ENCODE measurements at places on chromosomes 5 and 9.
A peak's percentile ranks its signal among the peaks of the same experiment; 100 is the strongest.

DNA sequence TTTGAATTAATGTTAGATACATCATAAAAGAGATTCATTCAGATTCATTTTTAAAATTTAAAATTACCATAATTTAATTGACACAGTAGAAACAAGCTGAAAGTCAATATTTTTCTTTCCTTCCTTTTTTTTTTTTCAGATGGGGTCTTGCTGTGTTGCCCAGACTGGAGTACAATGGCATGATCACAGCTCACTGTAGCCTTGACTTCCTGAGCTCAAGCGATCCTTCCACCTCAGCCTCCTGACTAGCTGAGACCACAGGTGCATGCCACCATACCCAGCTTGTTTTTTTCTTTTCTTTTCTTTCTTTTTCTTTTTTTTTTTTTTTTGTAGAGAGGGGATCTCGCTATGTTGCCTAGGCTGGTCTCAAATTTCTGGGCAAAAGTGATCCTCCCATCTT, 131.6 kb upstream of the TBCA start:
- no peak for DNase-seq

DNA sequence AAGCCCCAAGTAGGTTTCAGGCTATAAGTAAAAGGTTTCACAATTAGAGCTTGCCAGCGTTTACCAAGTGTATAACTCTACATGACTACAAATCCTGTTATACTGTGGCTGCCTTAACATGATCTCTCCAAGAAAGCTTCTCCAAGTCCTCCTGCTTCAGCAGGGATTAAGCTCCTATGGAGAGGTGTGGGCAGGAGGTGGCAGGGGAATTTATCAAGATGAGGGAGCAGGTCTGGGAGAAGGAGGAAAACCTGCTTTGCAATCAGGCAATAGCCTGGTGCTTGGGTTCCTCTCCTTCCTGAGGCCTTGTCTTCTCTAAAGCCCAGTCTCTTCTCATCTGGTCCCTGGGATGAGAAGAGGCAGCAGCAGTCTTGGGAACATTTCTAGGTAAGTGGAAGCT, 135.2 kb downstream of the TSSK1B start:
- DNase-seq, result no peak

DNA sequence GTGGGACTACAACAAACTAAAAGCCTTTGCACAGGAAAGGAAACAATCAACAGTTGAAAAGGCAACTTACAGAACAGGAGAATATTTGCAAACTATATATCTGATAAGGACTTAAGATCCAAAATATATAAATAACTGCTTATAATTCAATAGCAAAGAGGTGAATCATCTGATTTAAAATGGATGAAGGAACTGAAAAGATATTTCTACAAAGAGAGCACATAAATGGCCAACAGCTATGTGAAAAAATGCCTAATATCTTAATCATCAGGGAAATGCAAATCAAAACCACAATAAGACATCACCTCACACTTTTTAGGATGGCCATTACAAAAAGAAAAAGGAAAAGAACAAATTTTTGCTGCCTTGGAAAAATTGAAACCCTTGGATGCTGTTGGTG, 100.4 kb downstream of the LURAP1L start:
- DNase-seq, result no peak

GRCh38 chr9:120922404-120923195, 4.0 kb downstream of the TRAF1 start:
- DNase-seq, result peak; percentile 20

DNA sequence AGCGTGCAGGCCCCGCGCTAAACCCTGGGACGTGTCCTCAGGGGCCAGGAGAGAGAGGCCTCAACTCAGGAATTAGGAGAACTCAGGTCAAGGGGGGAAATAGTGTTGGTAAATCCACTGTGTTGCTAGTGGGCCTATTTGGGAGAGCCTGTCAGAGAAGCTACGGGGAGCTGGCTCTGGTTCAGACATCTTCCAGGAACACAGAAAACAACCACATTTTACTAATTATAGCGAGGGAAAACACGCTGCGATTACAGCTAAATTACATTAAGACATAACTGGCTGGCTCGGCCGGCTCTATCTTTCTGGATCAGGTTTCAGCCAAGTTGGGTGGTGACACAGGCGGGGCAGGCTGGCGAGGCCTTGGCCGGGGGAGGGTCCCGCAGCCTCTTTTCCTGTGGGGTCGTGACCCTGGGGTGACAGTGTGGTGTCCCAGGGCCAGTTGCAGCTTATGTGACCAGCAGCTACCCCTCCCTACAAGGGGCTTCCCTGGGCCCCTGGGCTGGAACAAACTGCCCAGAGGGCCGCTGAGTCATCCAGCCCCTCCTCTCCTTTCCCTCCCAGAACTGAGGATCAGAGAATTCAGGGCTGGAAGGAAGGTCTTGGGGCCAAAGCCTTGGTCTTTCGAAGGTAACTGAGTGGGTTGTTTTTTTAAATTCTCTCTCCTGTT, 75.1 kb downstream of the FGF18 start:
- DNase-seq, result no peak

- DNase-seq, result no peak
Measured at GRCh38 chr5:116453988-116454411, 120.6 kb downstream of the SEMA6A start.

DNA sequence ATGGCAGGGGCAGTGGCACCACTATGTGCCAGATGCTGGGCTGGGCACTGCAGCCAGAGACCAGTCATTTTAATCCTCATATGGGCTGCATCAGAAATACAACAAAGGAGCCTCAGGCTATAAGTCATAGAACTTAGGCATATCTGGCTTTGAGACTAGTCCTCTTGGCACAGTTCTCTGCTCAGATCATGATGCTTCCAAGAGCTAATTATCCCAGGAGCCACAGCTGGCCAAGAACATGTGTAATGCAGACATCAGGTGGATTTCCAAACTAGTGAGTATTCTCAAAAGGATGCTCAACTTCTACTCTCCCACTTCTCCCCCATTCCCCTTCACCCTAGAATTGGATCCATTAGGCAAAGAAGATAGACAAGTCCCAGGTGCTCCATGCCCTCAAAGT, 562.2 kb upstream of the TRPC7 start:
- no peak for DNase-seq

- DNase-seq, result no peak
Measured at GRCh38 chr5:107100121-107100520, 570.6 kb downstream of the EFNA5 start.

- no peak for DNase-seq
Measured at GRCh38 chr9:23341346-23341745, 484.7 kb downstream of the ELAVL2 start.

- DNase-seq, result peak; percentile 68
Measured at GRCh38 chr5:119328753-119329602, 26.8 kb upstream of the TNFAIP8 start.

- DNase-seq, result no peak
Measured at GRCh38 chr5:79938468-79938867, 52.6 kb downstream of the MTX3 start.

DNA sequence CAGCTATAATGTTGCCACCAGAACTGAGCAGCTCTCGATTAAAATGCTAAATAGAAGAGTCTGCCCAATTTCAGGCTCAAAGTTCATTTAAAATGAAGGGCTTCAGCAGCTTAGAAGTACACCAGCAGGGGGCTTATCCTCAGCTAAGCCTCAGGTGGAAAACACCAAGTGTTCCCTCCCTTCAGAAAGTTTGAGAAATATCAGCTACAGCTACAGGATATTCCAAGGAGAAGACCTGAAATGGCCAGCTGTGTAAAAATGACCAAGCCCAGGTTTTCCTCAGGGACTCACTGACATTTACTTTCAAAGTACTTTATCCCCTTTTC, 395.4 kb downstream of the DTWD2 start:
- DNase-seq, result no peak

GRCh38 chr5:137399911-137400310, 99.2 kb downstream of the SPOCK1 start:
- DNase-seq, result no peak

DNA sequence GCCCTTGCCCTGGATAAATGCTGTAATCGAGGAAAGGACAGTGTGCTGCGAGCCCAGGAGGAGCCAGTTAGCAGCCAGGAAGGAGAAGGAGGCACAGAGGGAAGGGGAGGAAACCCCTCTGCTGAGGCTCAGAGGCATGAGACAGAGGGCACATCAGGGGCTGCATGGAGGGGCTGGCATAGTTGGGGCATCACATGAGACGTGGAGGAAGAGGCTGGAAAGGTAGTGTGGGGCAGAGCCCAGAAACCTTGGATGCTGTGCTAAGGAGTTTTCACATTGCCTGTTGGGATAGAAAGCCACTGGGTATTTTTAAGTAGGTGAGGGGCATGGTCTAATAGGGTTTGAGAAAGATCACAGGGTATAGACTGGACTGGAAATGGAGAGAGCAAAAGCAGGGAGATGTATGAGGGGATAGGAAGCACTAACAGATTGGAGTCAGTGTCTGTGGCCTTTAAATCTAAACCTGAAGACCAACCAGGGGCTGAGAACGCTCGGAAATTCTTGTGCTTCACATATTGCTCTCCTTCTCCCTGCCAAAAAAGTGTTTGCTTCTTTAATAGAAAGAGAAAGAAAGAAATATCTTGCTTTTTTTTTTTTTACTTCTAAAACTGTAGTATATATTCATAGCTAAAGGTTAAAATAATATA, 33.0 kb upstream of the ANGPTL2 start:
- DNase-seq, result no peak

DNA sequence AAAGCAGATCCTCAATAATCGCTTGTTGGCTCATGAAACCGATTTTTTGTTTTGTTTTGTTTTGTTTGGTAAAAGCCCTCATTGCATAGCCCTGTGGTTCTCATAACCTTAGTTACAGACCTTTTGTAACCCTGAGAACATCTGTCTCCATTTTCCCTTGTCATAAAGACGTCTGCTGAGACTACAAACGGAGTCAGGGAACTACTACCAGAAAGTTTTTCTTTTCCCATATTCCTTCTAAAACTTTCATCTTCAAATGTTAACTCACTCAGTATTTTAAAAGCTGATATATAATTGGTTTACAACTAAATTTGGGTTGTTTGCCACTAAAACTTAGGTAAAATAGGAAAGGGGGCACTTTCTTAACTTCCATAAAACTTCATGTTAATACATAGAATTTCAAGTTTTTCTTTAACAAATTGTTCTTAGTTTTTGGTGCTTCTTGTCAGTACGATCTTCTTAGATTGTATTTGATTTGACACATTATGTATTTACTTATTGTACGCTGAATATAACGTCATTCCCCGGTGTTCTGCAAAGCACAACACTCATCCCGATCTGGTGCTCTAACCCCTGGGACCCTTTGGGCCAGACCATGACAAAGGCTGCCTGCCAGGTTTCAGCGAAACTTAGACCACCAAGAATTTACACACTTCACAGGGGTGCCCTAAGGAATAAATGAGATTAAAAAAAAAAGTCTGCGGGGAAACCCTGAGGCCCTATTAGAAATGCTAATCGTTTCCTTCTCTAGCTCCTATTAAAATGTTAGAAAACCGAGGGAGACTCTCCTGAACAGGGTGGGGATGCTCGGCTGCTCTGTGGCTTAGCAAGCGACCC, 1.1 kb upstream of the ANP32B start:
- no peak for DNase-seq

GRCh38 chr5:159741829-159742322, 174.4 kb upstream of the ADRA1B start:
- DNase-seq, result no peak

DNA sequence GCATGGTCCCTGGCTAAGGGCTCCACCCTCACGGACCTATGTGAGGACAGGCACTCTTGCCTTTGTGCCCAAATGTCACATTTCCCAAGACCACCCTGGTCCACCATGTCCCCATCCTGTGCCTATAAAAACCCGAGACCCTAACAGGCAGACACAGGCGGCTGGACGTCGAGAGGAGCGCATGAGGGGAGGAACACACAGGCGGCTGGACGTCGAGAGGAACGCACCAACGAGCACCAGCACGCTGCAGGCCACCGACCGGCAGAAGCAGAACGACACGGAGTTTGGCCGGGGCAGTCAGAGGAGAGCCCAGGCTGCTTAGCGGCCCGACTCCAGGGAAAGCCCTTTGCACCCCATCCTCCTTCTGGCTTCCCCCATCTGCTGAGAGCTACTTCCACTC, 119.9 kb downstream of the ADAMTS2 start:
- DNase-seq, result no peak

DNA sequence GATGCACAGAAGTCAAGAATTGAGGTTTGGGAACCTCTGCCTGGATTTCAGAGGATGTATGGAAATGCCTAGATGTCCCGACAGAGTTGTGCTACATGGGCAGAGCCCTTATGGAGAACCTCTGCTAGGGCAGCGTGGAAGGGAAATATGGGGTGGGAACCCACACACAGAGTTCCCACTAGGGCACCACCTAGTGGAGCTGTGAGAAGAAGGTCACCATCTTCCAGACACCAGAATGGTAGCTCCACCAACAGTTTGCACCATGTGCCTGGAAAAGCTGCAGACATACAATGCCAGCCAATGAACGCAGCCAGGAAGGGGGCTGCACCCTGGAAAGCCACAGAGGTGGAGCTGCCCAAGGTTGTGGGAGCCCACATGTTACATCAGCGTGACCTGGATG, 104.5 kb downstream of the STK32A start:
- DNase-seq, result no peak

GRCh38 chr5:41510176-41510831, at the start of gene PLCXD3:
Gene PLCXD3, minus strand, starts transcription at chr5:41510601. Its CDS starts 75 bp downstream, at chr5:41510526.
- no peak for DNase-seq

DNA sequence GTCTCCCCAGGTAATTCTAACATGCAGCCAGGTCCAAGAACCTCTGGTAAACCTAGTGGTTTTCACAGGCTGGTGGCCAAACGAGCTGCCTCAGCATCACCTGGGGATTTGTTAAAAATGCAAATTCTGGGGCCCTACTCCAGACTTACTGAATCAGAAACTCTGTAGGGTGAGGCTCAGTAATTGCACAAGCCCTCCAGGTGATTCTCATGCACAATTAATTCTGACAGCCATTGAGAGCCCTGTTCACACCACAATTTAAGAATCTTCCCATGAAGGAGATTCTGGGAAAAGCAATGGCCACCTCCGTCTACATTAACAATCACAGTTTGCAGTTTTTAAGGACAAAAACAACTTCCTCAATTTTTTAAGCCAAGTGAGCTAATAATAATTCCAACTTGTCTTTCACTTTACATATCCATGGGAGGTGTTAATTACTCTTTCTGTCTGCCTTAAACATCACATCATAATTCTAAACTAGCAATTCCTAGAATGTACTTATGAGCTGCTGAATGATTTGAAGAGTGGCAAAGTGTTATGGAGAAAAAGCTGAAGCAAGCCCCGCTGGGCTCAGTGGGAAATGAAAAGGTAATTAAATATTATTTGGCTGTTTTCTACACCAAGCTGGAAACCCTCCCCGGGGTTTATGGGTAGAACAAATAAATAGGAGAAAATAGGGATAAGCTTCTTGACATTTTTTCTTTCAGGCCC, 70.0 kb downstream of the GLDC start:
- DNase-seq, result no peak

GRCh38 chr5:124736082-124736804, 10.2 kb downstream of the ZNF608 start:
- no peak for DNase-seq

DNA sequence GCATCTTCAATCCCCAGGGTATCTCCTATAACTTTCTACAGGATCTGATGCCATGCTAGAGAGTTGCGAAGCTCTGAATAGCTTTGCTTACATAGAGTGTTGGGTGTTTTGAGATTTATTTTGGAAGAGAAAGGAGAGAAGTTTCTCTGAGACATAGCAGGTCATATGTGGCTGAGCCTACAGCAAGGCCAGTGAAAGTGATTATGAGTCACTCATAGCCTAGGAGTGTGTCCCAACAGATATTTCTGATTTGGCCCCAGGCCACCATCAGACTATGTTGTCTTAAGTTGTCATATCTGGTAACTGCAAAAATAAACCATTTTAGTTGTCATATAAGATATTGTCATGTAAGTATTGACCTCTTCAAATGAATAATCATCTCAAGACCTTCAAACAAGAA, 132.0 kb upstream of the RAI14 start:
- no peak for DNase-seq

GRCh38 chr9:27519466-27520465, 4.3 kb upstream of the IFNK start:
- DNase-seq, result no peak

- DNase-seq, result no peak
Measured at GRCh38 chr5:43567967-43568366, 11.1 kb upstream of the PAIP1 start.
